Right atrium auricular region (tissue), 2 donors: ENCODE measurements at places on chromosomes 4 and X.

DNA sequence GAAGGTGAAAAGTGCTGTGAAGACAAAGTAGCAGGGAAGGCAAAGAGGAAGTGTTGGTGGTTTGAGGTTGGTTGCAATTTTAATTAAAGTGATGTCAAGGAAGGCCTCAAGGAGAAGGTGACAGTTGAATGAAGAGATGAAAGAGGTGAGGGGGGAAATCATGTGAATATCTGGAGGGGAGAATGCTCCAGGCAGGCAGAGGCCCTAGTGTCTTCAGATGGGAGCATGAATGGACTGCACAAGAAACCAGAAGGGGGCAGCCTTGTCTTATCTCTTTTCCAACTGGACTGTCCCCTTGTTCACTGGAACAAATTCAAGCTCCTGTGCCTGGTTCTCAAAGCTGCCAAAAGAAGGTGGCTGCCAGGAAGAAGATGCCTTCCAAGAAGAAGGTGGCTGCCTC, 68.4 kb downstream of the MAOB start:
- H3K27me3 ChIP-seq: no peaks in the 10 kb centered on the region
- no peak for DNase-seq
- H3K27ac ChIP-seq: no peak overlapping the region
- no peak overlapping the region for H3K4me3 ChIP-seq
- no peaks in the 10 kb centered on the region for H3K4me1 ChIP-seq
- no peaks in the 10 kb centered on the region for H3K36me3 ChIP-seq

DNA sequence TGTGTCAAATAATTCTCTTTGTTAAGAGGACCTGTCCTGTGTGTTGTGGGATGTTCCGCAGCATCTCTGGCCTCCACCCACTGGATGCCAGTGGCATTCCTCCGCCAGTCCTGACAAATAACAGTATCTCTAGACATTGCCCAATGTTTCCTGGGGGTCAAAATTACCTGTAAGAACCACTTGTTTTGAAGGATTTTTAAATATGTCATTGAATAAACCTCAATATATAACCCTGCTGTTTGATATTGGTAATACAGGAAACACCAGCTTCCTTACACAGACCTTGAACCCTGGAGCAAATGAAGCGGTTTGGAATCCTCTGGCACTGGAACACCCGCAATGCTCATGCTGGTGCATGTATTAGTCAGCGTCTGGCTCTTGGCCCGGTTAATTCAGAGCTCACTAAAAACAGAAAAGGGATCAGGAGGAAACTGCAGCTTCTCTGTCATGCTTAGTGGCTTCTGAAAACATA, 101.3 kb downstream of the TBL1X start:
- H3K4me1 ChIP-seq: no peaks in the 10 kb centered on the region
- peak overlapping the region; percentile 13 for H3K27ac ChIP-seq
- H3K4me3 ChIP-seq: no peak overlapping the region
- peak; percentile 66 for DNase-seq
- no peaks in the 10 kb centered on the region for H3K36me3 ChIP-seq

DNA sequence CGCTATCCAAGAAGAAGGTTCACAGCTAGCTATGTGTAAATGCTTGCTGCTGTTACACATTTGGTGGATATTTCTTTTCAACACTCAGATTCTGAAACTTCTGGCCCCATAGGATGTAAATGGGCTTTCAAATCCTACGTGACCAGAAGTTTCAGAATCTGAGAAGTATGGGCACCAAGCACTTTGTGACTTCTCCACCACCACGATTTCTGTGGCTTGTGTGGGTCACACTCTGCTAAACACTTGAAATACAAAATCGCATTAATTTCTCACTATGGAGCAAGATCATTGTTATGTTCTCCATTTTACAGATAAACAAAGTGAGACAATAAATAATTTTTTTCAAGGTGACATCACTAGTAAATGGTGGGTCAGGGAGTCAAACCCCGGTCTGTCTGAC, 259.4 kb upstream of the JADE1 start:
- no peaks in the 10 kb centered on the region for H3K36me3 ChIP-seq
- peaks cover 14% of the 10 kb centered on the region for H3K4me1 ChIP-seq
- no peak overlapping the region for H3K4me3 ChIP-seq

DNA sequence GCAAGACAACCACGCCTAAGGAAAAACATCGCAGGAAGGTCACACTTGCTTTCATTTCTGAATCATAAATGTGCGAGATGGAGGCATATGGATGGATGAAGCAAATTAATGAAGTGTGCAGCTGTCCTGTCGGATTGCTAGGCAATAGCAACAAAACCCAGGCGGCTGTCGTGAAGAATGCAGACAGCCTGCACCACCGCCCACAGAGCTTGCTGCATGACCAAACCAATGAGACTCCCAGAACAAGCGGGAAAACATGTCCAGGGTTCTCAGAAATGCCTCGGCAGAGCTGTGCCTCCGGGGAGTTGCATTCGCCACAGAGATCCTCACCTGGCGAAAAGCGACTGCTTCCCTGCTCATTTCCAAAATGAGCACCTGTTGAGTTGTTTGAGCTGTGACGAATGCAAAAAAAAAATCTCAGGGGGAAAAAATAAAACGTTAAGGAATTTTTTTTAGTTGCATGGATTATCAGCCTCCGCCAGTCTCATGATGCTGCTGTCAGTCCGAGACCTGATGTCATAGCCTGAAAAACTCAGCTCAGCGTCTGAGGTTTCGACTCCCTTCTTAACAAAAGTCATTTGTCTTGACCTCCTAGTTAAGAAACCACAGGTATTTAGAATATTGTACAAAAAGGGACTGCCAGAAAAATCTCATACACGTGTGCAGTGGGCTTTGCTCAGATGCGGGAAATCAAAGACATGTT, 155.5 kb upstream of the MXRA5 start:
- H3K36me3 ChIP-seq: no peaks in the 10 kb centered on the region
- H3K27me3 ChIP-seq: no peaks in the 10 kb centered on the region
- H3K4me3 ChIP-seq: no peak overlapping the region
- DNase-seq: no peak
- no peak overlapping the region for H3K27ac ChIP-seq
- no peaks in the 10 kb centered on the region for H3K4me1 ChIP-seq

GRCh38 chr4:36900446-36900987, 344.0 kb upstream of the NWD2 start:
- no peaks in the 10 kb centered on the region for H3K27me3 ChIP-seq
- H3K4me3 ChIP-seq: no peak overlapping the region
- no peak for DNase-seq
- no peak overlapping the region for H3K27ac ChIP-seq
- H3K36me3 ChIP-seq: no peaks in the 10 kb centered on the region
- no peaks in the 10 kb centered on the region for H3K4me1 ChIP-seq

GRCh38 chr4:58940167-58940566, 1830.0 kb upstream of the IGFBP7 start:
- no peaks in the 10 kb centered on the region for H3K4me1 ChIP-seq
- H3K27ac ChIP-seq: no peak overlapping the region
- no peak for DNase-seq
- H3K36me3 ChIP-seq: no peaks in the 10 kb centered on the region
- no peaks in the 10 kb centered on the region for H3K27me3 ChIP-seq

- H3K4me3 ChIP-seq: no peak overlapping the region
- H3K27ac ChIP-seq: no peak overlapping the region
- H3K36me3 ChIP-seq: no peaks in the 10 kb centered on the region
- H3K27me3 ChIP-seq: no peaks in the 10 kb centered on the region
These were observed 31.7 kb upstream of the GATB start for GRCh38 chr4:151792530-151792929.

- no peaks in the 10 kb centered on the region for H3K36me3 ChIP-seq
- H3K4me1 ChIP-seq: no peaks in the 10 kb centered on the region
- H3K27me3 ChIP-seq: no peaks in the 10 kb centered on the region
- DNase-seq: no peak
These were observed 7.9 kb upstream of the FAM13A start for GRCh38 chr4:89064848-89065247.

DNA sequence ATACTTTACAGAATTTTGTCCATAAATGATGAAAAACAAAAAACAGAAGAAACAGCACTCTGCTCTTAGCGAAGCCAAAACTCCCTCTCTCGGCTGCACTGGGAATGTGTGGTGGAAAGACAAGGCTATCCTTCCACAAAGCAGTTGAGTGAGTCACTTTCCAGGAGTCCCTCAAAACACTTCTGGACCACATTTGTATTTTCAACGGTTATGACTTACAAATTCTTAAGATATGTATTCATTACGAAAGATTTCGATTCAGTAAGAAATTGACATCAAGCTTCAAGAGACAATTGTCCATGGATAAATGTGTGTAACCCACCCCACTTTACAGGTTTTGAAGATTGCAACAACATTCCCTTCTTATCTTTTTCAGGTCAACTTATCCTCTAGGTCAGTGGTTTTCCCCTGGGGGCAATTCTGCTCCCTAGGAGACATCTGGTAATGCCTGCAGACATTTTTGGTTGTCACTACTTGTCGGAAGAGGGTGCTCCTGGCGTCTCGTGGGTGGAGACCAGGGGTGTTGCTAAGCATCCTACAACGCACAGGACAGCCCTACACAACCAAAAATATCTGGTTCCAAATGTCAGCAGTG, 66.7 kb upstream of the MTNR1A start:
- peaks cover 14% of the 10 kb centered on the region for H3K36me3 ChIP-seq
- H3K4me1 ChIP-seq: no peaks in the 10 kb centered on the region
- H3K4me3 ChIP-seq: no peak overlapping the region
- no peaks in the 10 kb centered on the region for H3K27me3 ChIP-seq
- no peak overlapping the region for H3K27ac ChIP-seq

DNA sequence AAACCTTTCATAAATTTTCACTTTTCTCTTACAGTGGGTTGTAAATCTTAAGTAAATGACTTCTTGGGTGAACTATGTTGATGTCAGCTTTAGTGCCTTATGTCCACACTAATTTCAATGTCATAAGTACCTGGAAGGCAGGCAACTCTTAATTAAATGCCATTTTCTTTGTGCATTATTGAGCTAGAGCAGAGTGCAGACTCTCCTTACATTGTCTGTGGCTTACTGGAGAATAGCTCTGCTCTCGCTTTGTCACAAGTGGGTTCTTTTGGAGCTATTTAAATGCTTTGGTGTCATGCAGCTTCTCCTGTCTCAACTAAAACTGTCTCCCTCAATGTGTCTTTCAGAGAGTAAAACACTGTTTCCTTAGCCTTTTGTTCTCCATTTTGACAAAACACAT, 411.6 kb downstream of the STIM2 start:
- H3K36me3 ChIP-seq: no peaks in the 10 kb centered on the region
- H3K4me1 ChIP-seq: no peaks in the 10 kb centered on the region
- DNase-seq: no peak
- no peak overlapping the region for H3K4me3 ChIP-seq
- no peak overlapping the region for H3K27ac ChIP-seq

- no peaks in the 10 kb centered on the region for H3K27me3 ChIP-seq
- H3K4me1 ChIP-seq: no peaks in the 10 kb centered on the region
- no peaks in the 10 kb centered on the region for H3K36me3 ChIP-seq
- H3K4me3 ChIP-seq: no peak overlapping the region
- DNase-seq: no peak
These were observed 112.6 kb upstream of the LCORL start for GRCh38 chr4:18134111-18134510.

DNA sequence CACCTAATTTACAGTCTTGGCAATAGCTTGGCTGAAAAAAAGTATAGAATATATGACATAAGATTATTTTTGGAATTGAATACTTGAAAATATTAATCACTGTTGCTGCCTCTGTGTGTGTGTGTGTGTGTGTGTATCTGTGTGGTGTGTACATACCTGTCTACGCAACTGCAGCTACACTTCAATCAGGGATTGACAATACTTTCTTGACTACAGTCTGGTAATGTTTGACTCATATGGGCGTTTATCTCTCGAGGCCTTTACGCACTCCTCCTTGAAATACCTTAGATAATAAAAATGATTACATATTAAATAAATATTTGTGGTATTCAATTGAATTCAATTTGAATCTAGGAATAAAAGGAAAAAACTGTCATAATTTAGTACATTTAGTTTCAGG, 565.2 kb downstream of the PCDH18 start:
- H3K27ac ChIP-seq: no peak overlapping the region
- no peaks in the 10 kb centered on the region for H3K27me3 ChIP-seq
- H3K4me1 ChIP-seq: no peaks in the 10 kb centered on the region
- no peak overlapping the region for H3K4me3 ChIP-seq

DNA sequence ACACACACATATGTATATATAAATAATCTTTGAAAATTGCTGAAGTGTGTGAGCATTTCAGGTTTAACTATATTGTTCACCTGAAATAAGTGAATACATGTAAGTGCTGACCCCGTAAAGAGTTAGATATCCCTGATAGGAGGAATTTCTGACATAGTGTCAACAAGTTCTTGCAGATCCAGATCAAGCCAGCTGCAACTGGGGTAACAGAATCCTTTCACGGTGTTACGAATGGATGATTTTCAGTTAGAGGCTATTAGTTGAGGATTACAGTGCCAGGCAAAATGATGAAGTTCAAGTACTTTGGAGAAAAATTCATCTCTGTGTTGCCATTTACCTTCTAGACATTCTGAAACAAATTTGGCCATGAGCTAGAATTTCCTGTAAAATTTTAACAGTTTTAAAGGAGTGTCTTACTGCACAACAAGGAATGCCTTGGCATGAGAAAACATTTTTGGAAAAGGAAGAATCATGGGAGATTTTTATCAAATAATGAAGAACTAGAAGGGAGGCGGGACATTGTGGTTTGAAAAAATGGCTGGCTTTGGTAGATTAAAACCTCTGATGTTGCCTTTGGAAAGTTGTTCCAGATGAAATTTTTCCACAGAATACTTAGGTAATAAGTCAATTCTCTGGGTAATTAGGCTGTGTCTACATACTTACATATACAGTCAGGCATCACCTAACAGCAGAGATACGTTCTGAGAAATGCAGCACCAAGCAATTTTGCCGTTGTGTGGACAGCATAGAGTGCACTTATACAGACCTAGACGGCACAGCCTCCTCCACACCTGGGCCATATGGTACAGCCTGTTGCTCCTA, 84.4 kb upstream of the FAT1 start:
- H3K27me3 ChIP-seq: no peaks in the 10 kb centered on the region
- no peak overlapping the region for H3K27ac ChIP-seq
- H3K36me3 ChIP-seq: no peaks in the 10 kb centered on the region
- H3K4me3 ChIP-seq: no peak overlapping the region
- no peak for DNase-seq

DNA sequence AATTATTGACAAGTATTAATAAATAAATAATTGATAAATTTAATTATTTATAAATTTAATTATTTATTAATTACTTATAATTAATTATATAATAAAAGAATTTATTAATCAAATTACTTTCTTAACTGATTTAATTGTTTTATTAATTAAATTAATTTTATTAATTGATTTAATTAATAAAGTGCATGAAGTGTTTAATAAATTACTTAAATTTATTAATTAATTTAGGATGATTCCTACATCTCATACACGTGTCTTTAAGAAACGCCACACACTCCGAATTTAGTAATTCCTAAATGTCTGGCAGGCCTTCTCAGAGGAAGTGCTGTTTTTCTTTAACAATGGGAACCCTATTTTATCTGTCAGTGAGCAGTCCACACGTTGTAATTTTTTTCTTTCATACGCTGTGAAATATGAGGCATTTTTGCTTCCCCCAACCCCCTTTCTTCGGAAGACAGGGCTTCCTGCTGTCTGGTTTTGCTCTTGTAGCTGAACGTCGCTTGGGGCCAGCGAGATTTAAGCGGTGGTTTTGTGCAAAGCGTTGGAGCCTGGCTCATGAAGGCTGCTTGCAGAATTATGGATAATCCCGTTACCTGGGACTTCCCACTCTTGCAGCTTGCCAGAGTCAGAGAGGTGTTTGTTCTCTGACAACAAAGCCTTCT, 46.8 kb downstream of the CRLF2 start:
- H3K4me3 ChIP-seq: no peak overlapping the region
- H3K27me3 ChIP-seq: no peaks in the 10 kb centered on the region
- H3K27ac ChIP-seq: no peak overlapping the region
